Panc1 (cell line): ENCODE measurements at places on chromosomes 4 and X.

DNA sequence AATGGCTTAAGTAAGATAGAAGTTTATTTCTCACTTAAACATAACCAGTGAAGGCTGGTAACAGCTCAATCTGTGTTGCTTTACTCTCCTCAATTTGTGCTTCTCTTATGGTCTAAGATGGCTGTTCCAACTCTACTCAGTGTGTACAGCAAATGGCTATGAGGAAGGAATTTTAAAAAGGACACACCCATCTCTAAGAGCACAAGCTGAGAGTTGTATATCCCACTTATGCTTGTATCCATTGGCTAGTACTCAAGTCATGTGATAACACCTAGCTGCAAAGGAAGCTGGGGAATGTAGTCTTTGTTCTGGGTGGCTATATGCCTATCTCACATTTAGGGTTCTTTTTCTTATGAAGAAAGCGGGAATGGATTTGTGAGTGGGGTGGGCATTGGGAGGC is 63.3 kb downstream of the GPAT3 start:
- DNase-seq = no peak

- no peak for DNase-seq
Measured at GRCh38 chr4:160510928-160511327, 1408.0 kb downstream of the RAPGEF2 start.

- no peak for DNase-seq
Measured at GRCh38 chrX:93322110-93322509, 351.3 kb downstream of the NAP1L3 start.

DNA sequence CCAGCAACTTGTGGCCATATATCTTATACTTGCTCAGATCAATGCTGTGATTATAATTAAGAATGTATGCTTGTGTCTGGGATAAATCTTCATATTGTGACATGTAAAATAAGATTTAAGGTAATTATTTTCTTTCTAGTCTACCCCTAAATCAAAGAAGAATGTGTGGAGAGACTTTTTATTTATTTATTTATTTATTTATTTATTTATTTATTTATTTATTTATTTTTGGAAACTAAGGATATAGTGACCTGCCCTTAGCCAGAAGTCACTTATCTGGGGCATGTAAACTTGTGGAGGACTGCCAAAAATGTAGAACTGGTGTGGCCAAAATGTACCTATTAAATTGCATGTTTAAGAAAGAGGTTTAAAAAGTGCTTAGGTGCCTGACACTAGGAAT is 144.3 kb downstream of the BEND2 start:
- no peak for DNase-seq

DNA sequence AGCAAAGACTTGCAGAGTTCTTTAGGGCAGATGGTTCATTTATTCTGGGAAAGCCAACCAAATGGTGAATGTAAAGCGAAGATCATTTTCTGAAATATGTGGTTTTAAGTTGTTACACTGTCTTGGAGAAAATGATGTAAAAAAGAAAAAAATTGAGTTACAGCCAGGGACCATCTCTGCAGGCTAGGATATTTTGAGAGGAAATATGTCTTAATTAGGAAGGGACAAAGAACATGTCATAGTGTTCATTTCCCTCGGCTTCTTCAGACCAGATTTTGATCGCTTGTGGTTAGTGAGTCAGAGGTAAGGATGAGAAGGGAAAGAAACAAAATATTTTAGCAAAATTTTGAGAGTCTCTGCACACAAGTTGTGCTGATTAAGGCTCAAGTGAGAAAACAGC is 59.0 kb upstream of the C1QTNF7 start:
- DNase-seq = no peak

GRCh38 chr4:147108409-147108808 is 162.7 kb upstream of the TTC29 start:
- no peak for DNase-seq

DNA sequence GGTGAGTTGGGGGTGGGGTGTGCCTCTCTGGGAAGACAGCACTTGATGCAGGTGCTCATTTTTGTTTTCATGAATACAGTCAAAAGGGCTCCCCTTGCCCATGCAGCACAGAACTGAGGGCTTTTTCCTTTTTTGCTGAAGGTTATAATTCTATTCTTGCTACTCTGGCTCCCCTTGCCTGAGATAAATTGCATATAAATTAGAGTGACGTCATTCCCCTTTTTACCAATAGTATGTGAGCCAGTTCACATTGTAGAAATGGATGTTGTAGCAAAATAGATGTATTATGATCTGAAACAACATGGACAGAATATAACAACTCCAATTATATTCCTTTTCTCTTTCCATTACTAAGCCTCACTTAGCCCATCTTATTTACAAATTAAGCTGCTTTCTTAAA is 28.4 kb downstream of the CXorf58 start:
- DNase-seq = no peak

- no peak for DNase-seq
Measured at GRCh38 chrX:40931921-40932320, 153.3 kb upstream of the USP9X start.

DNA sequence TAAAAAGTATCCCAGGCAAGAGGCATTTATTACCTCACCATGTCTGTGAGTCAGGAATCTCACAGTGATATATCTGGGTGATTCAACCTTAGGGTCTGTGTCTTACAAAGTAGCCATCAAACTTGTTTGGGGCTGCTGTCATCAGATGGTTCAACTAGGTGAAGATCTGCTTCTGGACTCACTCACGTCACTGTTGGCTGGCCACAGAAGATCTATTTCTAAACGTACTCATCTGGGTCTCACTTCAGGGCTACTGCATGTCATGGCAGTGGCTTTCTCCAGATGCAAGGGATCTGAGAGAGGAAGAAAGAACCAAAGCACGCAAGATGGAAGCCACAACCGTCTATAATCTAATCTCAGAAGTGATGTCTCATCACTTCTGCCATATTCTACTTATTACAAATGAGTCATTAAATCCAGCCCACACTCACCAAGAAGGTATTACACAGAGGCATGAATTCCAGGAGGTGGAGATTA is 267.8 kb upstream of the ANKRD50 start:
- no peak for DNase-seq

- DNase-seq = no peak
Measured at GRCh38 chr4:105257817-105258495, 111.3 kb downstream of the TET2 start.
